ENCODE measurements at places on chromosomes 11 and 22. TPM values are rescaled to one million over a fixed set of nuclear protein-coding genes. Genes with fewer than 3 reads are reported as not detected.

DNA sequence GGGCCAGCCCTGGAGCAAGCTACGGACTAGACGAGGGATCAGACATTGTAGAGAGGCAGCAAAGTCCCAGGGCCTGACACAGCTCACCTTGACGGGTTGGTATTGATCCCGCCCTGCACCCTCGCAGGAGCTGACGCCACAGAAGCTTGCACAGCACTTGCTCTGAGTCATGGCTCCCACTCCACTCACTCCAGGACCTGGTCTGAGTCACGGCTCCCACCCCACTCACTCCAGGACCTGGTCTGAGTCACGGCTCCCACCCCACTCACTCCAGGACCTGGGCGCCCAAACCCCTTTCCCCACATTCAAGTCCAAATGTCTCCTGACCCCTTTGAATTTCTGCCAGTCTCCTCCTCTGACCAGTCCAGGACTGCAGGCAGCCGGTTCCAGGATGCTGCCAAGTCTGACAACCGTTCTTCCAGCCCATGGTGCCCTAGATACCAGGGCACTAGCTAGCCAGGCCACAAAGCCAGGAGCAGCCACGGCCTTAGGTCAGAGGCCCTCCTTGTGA, 6.0 kb upstream of the PNPLA5 start:
- DNase-seq = peak; percentile 64

DNA sequence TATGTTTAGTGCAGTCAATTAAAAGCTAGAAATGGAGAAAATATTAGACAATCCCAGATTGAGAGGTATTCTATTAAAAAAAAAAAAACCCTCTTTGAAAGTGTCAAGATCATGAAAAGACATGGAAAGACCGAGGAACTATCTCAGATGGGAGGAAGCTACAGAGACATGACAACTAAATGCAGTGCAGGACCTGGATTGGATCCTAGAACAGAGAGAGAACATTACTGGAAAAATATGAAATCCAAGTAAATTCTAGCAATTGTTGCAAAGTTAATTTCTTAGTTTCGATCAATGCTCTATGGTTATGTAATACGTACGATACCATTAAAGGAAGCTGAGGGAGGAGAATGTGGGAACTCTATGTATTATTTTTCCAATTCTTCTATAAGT, 43.2 kb downstream of the SLC1A2 start:
- DNase-seq = no peak

NRIP3 gene
- total RNA-seq = 23.4 TPM

DNA sequence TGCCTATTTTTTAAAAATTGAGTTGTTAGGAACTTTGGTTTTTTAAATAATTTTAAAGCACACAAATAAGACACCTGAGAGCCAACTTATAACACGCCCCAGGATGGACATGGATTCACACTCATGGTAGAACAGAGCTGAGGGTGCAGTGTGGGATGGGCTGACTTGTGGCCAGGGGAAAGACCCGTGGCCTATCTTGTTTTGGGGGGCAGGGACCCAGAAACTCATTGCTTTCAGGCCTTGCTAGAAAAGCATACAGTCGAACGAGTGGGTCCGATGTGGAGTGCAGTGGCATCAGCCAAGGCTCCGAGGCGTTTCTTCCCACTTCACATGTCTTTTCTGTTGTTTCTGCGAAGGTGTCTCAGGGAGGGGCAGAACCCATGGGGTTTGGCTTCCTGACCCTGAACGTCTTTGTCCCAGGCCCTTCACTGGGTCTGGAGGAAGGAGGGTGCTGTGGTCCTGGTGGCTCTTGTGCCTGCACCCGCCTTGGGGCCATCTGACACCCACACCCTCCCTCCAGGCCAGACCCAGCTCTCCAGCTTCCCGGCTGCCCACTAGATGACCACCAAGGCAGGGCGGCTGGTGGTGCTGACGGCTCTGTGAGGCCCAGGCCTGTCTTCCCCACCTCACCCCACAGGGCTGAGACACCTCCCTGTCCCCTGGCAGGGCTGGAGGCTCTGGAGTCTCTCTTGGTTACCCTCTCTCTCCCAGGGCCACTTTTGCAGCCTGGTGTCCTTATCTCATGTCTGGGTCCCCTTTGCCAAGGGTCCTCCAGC, 120.8 kb downstream of the KCNQ1 start:
- no peak for DNase-seq

GRCh38 chr22:50701428-50702154, 29.0 kb downstream of the SHANK3 start:
- no peak for DNase-seq

RGL4 gene
- not detected for total RNA-seq

GDPD4 gene
- not detected for total RNA-seq

- DNase-seq = no peak
Observed at GRCh38 chr11:94032066-94032465, 10.9 kb downstream of the HEPHL1 start.
